ENCODE measurements at places on chromosomes 2 and 18.

DNA sequence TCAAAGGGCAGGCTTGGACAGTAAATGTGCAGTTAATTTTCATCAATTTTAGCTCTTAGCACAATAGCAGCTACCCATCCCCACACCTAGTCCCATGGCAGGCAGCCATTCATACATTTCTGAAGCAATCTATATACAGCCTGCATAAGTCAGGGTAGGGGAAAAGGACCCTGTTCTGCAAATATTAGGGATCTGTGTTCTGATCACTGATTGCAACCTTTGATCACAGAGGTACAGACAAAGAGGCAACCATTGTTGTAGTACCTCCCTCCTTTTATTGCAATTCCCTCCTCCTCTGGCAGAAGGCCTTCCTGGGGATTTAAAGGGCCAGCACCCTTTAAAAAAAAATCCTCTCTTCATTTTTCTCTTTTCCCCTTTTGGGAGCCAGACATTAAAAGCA lies 58.3 kb downstream of the KANSL1L start:
- no peak for DNase-seq

GRCh38 chr2:6359964-6360363 lies 505.7 kb downstream of the CMPK2 start:
- DNase-seq = no peak

- DNase-seq = no peak
These were observed 69.4 kb downstream of the PXDN start for GRCh38 chr2:1674766-1675397.

GRCh38 chr2:191158747-191159146 lies 8.0 kb upstream of the STAT4 start:
- DNase-seq = no peak

DNA sequence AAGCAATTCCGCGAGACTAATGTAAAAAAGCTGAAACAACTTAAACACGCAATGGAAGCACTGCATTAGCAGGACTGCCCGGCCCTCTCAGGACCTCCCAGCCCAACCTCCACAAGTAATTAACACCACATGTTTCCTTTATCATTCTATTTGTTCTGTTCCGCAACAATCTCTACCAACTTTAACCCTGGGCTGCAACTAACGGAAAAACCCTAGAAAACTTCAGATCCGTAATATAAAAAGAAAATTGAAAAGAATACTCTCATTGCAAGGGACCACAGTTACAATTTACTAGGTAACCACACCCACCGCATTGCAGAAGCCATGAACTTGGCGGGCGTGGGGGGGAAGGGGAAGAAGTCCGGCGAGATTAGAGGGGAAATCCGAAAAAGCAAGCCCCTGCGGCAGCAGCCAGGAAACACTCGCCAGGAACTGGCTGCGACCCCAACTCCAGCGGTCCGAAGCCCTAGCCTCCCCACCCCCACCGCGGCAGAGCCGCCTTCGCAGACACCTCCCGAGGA lies 1.2 kb downstream of the EPB41L3 start:
- DNase-seq = peak; percentile 3

All from EH (cell line).